NCI-H1417 treated with DMSO at 0.1 percent for 48 hours (cell line): ENCODE measurements at places on chromosomes 4 and X.

- DNase-seq: no peak
Observed at GRCh38 chr4:172648471-172648870, 520.1 kb upstream of the GALNT7 start.

- no peak for DNase-seq
Observed at GRCh38 chr4:6781113-6781512, 1.4 kb upstream of the KIAA0232 start.

DNA sequence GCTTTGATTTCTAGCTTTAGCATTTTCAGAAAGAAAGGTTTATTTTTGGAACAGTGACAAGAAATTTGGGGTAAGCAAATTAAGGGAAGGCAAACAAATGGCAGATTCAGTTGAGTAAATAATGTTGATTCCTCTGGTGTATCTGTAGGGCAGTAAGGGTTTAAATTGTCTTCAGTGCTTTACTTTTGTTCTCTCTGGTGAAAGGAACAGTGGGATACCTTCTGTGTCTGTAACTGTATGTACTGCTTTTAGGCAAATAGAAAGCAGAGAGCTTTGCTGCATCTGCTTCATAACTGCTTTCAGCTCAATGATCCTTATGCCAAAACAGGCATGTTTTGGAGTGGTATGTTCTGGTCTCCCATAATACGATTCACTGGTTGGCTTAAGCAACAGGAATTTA, 932.1 kb upstream of the SLIT2 start:
- DNase-seq: no peak

DNA sequence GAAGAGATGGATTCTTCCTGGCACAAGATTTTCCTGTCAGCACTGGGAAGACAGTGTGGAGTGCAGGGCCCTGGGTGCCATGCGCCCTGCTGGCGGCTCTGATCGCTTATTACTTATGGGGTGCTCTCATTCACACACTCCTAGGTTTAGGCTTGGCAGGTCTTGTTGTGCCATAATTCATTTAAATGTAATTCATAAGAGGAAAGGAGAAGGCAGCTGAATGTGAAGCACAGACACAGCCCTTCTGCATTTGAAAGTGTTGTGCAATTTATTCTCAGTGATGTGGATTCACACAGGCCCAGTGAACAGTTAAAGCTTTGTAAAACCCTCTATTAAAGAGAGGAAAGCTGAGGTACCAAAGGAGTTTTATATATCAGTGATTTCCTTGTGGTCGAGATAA, 249.7 kb downstream of the C4orf33 start:
- DNase-seq: no peak

GRCh38 chrX:14409341-14409740, 120.0 kb upstream of the GLRA2 start:
- DNase-seq: no peak

DNA sequence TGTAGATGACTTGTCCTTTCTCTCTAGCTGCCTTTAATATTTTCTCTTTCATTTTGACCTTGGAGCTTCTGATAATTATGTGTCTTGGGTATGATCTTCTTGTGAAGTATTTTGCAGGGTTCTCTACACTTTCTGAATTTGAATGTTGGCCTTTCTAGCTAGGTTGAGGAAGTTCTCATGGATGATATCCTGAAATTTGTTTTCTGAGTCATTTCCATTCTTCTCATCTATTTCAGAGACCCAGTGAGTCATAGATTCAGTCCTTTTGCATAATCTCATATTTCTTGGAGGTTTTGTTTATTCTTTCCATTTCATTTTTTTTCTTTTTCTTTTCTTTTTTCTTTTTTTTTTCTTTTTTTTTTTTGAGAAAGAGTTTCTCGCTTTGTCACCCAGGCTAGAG, 585.7 kb upstream of the PABPC4L start:
- DNase-seq: no peak

DNA sequence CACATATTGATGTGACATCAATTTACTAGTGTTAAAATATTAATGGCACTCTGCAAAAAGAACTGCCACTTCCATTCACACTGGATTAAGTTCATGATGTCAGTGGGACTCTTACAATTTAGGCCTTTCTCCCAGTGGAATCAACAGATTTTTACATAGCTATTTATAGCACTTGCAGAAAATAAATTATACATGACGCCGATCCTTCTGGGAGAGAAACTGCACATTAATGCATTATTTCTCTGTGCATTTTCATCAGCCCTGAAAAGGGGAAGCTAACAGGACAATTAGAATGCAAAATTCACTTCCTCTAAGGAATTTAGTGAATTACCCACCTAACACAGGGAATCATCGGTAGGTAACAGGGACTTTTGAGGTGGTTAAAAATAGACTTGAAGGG, 15.7 kb downstream of the LGI2 start:
- DNase-seq: no peak

GRCh38 chr4:2688697-2689096, 67.4 kb downstream of the TNIP2 start:
- DNase-seq: no peak

DNA sequence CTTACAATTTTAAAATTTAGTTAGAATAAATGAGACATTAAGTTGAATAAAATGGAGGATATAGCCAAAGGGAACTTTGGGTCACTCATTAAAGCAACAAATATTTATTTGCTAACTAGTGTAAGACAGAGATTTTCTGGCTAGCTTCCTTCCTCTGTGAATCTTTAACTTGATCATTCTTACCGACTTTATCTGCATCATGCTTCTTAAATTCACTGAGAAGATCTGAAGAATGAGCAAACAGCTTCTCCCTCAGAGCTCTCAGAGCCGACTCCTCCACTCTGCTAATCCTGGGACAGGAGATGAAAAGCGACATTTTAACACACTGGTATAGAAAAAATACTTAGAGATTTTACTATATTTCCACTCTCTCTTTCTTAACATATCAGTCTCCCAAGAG, 35.1 kb downstream of the PPEF2 start:
- no peak for DNase-seq

GRCh38 chrX:25527156-25527555, 511.4 kb upstream of the ARX start:
- DNase-seq: no peak

DNA sequence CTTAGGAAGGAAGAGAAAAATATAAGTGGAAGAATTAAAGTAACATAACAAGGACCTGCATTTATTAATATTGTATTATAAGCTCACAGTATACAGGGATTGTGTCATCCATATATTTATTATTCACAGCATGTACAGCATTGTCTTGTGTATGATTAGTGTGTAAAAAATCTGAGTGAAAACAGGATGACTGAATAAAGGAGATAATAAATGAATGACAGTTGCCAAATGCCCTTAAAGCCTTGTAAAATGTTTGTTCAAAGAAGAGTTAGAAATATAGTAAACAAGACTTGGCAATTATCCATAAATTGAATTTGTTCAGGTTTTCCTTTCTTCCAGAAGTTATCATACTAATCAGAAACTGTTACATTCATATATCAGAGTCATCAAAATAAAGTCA, 172.7 kb downstream of the BTC start:
- DNase-seq: no peak

- DNase-seq: no peak
Observed at GRCh38 chrX:39950018-39950688, 147.6 kb downstream of the BCOR start.

- no peak for DNase-seq
Observed at GRCh38 chr4:121216461-121216860, 52.3 kb upstream of the TNIP3 start.

GRCh38 chr4:4477391-4477790, 64.5 kb downstream of the STX18 start:
- DNase-seq: no peak

DNA sequence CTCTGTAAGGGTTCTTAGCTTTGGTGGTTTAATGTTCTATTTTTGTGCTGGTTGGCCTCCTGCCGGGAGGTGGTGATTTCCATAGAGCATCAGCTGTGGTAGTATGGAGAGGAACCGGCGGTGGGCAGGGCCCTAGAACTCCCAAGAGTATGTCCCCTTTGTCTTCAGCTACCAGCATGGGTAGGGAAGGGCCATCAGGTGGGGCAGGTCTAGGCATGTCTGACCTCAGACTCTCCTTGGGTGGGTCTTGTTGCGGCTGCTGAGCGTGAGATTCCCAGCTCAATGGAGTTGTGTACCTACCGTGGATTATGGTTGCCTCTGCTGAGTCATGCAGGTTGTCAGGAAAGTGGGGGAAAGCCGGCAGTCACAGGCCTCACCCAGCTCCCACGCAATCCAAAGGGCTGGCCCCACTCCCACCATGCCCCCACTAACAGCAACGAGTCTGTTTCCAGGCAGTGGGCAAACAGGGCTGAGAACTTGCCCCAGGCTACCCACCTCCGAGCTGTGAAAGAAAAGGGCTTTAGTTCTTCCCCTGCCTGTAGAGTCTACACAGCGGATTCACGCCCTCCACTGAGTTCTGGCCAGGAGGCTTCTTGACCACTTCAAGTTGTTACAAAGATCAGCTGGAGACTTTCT, 235.9 kb downstream of the RPA4 start:
- no peak for DNase-seq

DNA sequence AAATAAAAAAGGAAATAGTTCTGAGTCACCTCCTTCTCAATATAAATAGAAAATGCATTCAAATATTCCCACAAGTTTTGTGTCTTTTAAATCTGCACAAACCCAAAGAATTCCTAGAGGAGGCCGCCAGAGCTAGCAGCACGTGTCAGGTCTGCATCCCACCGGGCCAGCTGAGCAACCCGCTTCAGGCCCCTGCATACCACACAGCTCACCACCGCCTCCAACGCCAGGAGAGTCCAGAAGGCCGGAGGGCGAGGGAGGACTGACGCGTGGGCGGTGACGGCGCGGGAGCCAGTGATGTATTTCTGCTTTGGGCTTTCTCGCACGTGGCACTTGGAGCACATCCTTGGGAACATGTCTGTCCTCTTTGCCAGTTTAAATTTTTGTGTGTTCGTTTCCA, 61.9 kb upstream of the CLDN34 start:
- DNase-seq: no peak

GRCh38 chrX:8967461-8967860, 66.5 kb downstream of the FAM9B start:
- no peak for DNase-seq

DNA sequence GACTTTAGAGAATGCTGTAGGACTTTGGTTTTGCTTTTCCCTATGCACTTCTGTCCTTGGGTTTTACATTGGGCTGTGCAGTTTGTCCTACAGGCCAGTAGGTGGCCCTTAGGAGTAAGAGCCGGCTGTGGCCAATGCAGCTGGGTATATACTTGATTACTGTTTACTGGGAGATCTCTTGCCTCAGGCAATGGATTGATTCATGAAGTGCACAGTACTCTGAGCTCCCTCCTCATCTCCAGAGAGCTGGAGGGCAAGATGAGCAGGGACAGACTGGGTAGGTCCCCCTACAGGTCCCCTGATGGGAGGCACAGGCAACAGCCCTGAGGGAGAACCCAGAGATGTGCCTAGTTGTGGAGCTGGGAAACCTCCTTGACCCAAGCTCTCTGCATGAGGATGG, 103.8 kb upstream of the QRFPR start:
- DNase-seq: no peak

DNA sequence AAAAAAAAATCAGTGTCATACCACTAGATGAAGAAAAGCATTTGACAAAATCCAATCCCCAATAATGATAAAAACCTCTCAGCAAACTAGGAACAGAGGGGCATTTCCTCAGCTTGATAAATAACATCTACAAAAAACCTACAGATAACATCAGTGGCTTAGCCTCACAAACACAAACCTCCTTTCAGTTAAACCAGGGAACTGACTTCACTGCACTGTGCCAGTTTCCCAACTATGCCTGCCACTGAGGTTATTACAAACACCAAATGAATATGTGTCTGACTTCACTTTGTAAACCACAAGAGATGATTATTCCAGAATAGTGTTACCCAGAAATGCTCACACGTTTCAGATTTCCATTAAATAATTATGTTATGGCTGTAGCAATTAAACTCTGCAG, 15.3 kb downstream of the MTMR8 start:
- no peak for DNase-seq

DNA sequence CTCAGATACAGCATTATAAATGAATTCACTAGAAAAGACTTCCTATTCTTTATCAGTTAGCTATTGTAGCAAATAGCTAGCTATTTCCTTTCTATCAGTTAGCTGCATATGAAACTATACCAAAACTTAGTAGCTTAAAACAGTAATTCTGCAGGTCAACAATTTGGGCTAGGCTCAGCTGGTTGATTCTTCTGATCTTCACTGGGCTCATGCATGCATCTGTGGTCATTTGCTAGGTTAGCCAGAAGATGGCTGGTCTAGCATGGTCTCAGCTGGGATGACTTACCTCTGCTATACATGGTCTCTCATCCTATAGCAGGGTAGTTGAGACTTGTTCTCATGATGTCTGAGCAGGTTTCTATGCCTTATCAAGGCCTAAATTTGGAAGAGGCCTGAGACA, 147.4 kb downstream of the CENPC start:
- no peak for DNase-seq

DNA sequence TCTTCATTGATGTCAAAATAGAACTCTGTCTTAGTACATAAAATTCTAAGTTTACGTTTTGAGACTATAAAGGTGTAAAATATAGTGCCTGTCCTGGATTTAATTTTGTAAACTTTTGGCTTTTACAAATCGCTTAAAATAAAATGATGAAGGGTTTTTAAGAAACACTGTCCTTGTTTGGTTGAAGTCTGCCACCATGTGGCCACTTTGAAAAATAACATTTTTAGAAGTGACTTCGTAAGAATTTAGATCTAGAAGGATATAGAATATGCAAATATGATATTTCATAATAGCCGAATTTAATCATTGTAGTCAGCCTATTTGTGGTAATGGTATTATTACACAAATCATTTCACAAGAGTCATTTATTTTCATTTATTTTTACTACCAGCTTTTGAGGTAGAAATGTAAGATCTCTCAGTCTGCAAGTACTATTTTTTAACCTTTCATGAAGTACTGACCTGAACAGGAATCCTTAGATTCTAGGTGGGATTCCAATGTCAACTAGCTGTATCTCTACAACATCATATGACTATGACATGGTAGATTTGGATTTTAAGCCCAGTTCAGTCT, 31.0 kb upstream of the FAT4 start:
- no peak for DNase-seq
